ENCODE measurements at places on chromosomes 7 and 10.

- DNase-seq = peak; percentile 78
Measured at GRCh38 chr10:113947184-113948041, 93.0 kb downstream of the NHLRC2 start.

- DNase-seq = no peak
Measured at GRCh38 chr7:28192786-28193585, 12.4 kb upstream of the JAZF1 start.

DNA sequence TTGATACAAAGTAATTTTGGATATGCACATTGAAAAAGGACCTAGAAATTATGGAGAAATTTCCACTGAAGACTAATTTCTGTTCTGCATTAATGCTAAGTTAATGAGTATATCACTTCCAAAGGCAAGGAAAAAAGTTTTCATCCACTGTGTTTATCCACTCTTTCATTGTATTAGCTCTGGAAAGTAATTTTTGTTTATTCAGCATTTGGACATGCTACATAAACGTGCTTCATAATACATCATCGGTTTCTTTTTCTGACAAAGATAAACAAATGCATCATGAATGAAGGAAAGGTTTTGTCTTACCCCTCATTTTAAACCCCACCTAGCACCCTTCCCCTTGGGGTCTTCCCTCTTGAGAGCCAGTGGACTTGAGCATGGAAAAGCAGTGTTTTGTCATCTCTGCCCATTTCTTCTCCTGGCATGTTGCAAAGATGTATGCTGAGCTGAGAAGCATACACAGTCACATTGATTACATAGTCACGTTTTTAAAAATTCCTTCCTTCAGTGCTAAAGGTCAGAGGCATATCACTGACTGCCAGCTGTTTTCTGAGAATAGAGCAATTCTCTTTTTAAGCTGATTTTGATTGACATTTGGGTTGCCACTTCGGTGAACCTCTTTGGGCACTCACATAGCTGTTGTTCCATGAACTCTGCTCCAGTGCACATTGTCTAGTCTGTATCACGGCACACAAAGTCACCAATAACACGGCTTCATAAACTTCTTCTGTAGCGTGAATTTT, 65.9 kb upstream of the C7orf33 start:
- no peak for DNase-seq

DNA sequence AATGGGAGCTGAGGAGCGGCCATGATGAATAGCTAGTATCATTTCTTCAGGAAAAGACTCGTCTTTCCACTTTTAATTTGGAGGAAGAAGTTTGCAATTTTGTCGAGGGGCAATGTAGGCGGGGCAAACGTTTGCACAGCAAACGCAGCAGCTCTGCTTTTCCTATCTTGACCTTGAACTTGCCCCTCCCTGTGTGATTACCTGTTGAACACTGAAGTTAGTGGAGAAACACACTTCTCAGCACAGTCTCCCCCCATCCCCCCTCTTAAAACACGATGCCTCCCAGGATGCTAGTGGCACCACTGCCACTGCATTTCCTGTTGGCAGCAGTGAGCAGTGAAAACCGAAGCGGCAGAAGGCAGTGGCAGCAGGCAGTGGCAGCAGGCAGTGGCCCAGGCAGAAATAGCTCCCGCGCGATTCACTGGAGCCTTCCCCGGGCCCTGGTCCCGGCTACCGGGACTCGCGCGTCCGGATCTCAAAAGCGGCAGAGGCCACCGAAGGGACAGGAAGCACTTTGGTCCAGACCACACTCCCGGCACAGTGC, at the start of gene EPDR1:
TSS of gene EPDR1 (plus strand) at position 336 of the 544 bp plus-strand sequence. CDS start 300 bp downstream, outside the sequence.
- DNase-seq = peak; percentile 96

- no peak for DNase-seq
Measured at GRCh38 chr7:139765143-139765542, 12.7 kb downstream of the HIPK2 start.
